ENCODE measurements at places on chromosomes 4 and X.

GRCh38 chr4:109321232-109321631 lies 18.8 kb upstream of the COL25A1 start:
- no peak for DNase-seq

- no peak for DNase-seq
Observed at GRCh38 chr4:6044276-6044675, 26.0 kb upstream of the C4orf50 start.

DNA sequence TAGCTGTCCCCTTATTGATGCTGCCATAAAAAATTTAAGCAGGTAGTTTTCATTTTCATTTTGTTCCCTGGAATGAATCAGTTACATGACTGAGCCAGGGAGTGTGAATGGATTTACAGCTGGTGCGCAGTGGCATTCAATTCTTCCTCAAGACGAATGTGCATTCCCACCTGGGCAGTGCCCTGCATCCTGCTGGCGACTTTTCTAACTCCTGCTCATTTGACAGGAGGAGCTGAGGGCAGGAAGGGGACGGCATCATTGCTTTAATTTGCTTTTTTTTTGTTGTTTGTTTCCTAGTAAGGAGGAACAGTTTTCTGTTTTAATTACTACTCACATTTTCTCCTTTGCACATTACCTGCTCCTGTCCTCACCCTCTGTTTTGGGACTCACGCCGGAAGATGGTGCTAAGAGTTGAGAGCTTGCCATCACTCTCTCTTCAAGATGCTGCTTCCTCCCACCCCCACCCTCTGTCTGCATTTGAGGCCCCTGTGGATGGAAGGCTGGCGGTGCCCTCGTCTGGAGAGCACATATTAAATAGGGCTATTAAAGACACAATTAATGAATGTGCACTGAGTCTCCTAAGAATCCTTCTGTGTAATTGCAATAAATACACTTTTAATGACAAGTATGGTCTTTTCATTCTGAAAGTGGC lies 35.8 kb downstream of the PSAPL1 start:
- no peak for DNase-seq

DNA sequence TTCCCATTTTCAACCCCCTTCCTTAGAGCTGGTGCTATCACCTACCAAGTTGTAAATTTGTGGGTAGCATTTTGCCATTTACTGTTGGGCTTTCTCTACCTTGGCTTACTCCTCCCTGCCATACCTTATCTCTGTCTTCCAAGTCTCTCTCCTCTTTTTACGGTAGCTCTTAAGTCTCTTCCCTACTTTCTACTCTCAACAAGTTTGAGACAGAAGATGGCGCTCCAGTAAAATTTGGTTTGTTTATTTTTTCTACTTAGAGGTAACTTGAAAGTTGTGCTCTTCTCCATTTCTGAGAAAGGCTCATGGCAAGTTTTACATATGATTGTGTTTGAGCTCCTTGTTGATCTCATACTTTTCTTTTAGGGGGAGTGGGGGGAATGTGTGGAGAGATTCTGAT lies 1508.1 kb downstream of the TECRL start:
- DNase-seq, result no peak

DNA sequence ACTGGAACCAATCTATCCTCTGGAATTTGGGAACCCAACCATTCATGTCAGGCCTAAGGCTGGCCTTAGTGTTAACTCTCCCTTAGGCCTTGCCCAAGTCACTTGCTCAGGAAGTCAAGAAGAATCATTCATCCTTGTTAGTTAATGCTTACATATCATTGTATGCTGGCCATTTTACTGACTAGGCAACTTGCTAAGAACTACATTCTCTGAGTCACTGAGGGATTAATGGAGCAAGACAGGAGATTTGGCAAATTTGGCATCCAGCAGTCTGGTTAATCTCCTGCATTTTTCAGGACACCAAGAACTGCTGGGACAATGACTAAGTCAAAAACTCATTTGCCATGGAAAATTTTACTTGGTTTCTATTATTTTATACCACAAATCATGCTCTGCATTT lies 115.8 kb upstream of the DDIT4L start:
- DNase-seq, result no peak

GRCh38 chr4:56085275-56085674 lies 136.5 kb downstream of the CEP135 start:
- DNase-seq, result no peak

DNA sequence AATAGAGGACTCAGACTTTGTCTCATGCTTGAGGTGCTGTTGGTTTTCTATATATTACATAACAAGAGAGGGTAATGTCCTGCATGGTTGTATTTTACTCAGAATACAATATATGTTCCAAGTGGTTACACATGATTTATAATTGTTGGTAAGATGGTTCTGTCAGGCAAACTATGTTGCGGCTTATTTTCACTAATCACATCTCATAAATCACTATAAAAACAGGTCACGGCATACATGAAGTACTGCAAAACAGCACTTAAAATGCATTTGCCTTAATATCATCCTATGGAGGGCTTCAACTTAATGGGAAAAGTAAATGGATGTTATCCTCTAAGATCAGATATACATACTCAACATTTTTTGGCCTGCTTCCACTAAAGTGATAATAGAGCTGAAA lies 246.0 kb upstream of the ARSJ start:
- no peak for DNase-seq

DNA sequence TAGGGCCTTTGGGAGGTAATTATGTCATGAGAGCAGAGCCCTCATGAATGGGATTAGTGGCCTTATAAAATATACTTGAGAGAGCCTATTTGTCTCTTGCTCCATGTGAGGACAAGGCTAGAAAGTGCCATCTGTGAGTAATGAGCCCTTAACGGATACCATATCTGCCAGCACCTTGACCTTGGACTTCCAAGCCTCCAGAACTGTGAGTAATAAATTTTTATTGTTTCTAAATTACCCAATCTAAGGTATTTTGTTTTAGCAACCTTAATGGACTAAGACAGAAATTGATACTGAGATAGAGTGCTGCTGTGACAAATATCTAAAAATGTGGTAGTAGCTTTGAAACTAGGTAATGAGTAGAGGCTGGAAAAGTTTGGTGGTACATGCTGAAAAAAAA lies 285.0 kb upstream of the DIPK2B start:
- DNase-seq, result no peak

- no peak for DNase-seq
Observed at GRCh38 chr4:42906341-42906740, 13.8 kb downstream of the GRXCR1 start.

GRCh38 chr4:41160012-41160789 lies 54.1 kb downstream of the APBB2 start:
- no peak for DNase-seq

DNA sequence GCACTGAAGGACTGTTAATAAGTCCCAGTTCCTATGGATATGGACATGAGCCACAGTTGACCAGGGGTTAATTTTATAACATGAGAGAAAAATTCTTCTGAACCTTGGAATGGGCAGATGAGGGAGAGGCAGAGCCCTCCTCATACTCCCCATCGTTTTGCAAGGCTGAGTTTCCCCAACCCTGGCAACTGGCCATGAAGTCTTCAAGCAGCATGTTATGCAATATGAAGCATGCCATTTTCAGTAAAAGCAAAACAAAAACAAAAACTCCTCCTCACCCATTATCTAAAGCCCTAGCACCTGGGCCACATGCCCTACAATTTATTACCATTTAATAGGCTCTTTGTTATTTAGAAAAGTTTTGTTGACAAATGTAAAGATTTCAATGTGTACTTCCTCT lies 64.5 kb downstream of the GPC4 start:
- DNase-seq, result no peak

DNA sequence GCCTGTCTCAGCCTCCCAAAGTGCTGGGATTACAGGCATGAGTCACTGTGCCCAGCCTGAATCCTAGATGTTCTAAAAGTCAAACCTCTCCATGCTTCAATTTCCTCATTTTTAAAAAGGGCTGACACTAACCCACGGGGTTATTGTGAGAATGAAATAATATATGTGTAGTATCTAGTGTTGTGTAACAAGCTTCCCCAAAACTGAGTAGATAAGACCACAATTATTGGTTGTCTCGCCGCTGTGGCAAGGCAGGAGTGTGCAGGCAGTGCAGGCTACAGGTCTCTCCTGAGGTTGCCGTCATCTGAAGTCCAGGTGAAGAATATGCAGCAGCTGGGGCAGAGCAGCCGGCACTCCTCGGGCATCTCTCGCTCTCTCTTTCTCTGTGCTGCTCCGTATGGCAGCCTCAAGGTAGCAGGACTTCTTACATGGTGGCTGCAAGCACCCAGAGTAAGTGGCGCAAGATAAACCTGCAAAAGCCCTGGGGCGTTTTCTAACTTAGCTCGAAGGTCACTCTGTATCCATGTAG lies 30.9 kb downstream of the RAB33B start:
- DNase-seq, result no peak

DNA sequence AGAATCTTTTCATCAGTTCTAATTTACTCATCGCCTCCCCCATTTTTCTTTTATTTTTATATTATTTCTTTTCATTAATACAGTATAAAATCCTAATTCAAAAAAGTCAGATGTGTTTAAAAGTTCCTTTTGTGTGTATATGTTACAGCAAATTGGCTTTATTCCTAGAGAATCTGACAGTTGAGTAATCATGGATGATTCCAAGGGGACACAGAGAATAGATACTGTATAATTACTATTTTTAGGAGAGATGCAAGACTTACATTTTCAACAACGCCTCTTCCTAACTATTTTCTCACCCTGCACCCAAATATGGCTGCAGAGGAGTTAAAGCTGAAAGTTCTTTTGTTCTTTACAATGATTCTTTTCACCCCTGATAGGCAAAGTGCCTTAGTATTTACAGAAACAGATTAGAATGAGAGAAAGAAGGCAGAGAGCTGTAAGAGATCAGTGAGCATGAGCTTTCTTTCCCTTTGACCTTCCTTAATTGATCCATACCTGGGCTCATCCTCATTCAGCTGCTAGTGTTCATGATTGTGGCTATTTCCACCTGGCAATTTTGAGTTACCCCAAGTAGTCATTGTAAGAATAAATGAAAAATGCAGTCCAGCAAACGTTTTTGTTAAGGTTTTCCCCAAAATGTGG lies 210.8 kb downstream of the SLC4A4 start:
- no peak for DNase-seq

DNA sequence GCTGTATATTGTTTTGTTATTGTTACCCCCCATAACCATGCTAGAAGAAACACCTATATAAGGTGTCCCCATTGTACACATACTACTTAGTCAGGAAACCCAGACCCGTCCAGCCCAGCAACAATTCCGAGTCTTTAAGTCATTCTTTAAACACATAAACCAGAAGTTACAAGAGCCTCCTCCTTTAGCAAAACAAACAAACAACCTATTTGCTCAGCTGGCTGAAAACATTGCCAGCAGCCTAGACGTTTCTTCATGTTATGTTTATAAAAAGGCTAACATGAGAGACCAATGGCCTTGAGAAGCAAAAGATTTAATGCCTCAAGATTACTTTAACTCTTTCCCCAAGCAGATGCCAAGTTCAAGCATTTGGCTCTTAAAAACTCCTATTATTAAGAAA lies 1.4 kb downstream of the ACOX3 start:
- no peak for DNase-seq

DNA sequence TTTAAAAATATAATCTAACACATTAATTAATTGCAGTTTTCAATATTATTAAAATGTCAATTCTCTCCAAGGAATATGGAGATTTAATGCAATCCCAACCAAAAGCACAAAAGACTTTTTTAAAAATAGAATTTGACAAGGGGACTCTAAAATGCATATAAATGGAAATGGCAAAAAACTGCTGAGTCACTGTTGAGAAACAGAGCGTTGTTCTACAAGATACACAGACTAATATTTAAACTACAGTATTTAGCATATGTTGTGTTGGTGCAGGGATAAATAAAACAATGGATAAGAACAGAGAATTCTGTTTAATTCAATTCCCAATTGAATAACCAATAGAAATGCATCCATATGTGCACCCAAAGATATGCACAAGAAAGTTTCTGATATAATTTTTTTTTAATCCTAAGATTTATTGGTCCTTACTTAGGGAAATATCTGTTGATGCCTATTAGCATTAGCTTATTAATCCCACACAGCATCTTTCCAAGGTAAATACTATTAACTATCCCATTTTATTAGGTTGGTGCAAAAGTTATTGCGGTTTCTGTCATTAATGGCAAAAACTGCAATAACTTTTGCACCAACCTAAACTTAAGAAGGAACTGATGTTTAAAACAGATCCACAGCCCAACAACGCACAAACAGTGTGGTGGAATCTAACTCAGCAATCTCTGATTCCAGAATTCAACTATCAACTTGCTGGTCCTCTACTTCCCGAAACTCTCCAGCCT lies 86.8 kb upstream of the VEGFC start:
- no peak for DNase-seq

GRCh38 chr4:90080116-90080515 lies 47.1 kb upstream of the CCSER1 start:
- no peak for DNase-seq

Measured in stimulated activated CD8-positive, alpha-beta memory T cell treated with anti-CD3 and anti-CD28 coated beads, Interleukin-4, amount 100 ng/mL, for 1 hour (primary cell).